Stimulated activated CD4-positive, alpha-beta T cell treated with anti-CD3 and anti-CD28 coated beads, Interleukin-1b, Interleukin-23, amount 100 ng/mL, for 1 hour (primary cell): ENCODE measurements at places on chromosomes 3 and 15.

DNA sequence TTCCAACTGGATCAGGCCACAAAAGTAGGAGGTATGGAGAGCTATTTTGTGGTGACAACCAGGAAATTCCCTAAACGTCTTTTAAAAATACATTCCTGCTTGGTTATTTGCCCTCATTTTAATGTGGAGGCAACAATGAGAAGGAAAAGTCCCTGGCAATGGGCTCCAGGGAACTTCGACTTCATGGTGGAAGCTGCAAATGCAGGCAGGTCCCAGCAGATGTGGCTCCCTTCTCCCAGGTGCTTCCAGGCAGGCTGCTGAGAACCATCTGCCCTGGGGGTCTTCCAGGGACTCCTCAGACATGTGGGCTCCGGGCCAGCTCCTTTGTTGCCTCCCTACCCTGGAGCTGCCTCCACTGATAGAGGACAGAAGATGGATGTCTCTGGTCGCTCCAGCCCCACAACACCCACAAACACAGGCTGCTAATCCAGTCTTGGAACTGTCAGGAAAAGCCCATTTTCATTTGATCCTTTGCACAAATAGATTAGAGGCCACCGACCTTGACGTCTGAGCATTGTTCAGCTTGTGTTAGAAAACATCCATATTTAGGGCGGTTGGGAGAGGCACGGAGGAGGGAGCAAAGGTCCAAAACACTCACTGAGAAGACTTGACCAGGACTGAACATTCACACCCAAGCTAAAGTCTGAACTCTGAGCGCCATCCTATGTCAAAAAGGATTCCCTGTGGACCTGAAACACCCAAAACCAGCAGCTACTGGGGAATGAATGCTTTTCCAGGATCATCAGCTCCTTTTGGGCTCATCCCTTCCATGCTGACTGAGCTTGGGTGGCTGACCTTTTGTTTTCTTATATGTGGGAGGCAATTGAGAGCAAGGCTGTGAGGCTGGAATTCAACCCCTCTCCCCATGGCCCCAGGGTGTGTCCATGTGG is 30.2 kb upstream of the SLCO2A1 start:
- no peak for DNase-seq

GRCh38 chr3:37141676-37142075 is 32.7 kb downstream of the LRRFIP2 start:
- no peak for DNase-seq

DNA sequence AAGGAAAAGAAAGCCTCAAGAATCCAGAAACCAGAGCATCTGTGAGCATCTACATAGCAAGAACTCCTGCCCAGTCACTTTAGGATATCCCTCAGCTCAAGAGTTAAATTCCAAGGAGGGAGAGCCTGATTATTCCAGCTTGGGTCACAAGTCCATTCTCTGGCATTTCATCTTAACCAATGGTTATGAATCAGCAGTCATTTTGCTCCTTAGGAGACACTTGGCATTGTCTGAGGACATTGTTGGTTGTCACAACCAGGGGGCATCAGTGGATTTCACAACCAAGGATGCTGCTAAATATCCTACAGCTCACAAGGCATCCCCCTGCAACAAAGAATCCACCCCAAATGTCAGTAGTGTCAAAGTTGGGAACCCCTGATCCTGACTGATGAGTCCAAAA is 51.0 kb upstream of the LMCD1 start:
- no peak for DNase-seq

GRCh38 chr3:9688961-9689360 is 14.7 kb upstream of the CPNE9 start:
- no peak for DNase-seq

DNA sequence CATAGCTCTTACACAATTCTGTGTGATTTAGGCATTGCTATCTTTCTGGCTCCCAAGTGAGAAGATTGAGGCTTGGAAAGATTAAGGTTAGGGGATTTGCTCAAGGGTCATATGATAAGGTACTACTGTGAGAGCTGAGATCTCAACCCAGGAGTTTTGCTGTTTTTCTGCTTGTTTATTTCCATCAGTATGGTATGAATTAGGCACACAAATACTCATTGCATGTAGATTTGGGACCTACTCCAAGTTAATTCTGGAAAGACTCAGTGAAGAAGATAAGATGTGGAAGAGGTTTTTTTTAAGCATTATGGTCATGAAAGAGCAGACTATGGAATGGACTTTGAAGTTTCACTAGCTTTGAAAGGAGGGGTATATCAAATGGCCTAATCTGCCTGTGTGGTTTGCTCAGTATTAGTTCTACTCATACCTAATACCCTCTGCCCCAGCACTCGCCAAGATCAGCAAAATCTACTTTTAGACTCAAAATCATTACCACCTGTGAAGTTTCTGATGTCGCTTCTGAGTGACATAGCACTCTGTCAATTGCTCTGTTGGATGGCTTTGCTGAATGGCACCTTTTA is 12.5 kb downstream of the MBNL1 start:
- DNase-seq = no peak

GRCh38 chr3:65503776-65504175 is 534.9 kb downstream of the MAGI1 start:
- DNase-seq = no peak

GRCh38 chr3:183149915-183150750 is 12.4 kb downstream of the LAMP3 start:
- DNase-seq = no peak

- no peak for DNase-seq
Measured at GRCh38 chr15:73637527-73637926, 4.3 kb upstream of the NPTN start.

DNA sequence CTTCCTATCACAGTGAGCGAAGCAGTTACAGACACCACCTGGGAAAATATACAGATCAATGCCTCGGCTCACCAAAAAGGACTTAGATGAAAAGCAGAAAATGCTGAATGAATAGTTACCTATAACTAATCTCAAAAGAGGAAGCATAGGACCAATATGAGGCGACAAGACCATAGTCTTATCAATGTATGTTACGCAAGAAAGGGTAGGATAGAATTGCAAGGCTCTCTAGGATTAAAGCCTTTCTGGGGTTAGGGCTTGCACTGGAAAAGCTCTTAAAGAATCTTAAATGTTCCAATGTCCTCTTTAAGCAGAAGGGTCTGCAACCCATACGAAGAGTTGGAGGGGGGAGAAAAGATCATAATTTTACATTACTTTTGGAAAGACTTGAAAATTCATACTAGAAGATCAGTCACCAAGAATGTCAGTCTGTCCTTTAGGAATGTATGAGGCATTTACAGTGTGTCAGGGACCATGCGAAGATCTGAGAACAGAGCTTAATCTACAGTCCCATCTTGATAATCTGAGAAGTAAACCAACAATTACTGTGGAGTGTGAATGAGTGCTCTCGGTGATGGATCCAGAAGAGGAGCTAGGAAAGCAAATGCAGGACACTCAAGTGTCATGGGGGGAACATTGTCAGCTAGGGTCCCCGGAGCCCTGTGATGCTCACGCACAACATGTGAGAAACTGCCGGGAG is 185.9 kb downstream of the GREM1 start:
- DNase-seq = no peak

DNA sequence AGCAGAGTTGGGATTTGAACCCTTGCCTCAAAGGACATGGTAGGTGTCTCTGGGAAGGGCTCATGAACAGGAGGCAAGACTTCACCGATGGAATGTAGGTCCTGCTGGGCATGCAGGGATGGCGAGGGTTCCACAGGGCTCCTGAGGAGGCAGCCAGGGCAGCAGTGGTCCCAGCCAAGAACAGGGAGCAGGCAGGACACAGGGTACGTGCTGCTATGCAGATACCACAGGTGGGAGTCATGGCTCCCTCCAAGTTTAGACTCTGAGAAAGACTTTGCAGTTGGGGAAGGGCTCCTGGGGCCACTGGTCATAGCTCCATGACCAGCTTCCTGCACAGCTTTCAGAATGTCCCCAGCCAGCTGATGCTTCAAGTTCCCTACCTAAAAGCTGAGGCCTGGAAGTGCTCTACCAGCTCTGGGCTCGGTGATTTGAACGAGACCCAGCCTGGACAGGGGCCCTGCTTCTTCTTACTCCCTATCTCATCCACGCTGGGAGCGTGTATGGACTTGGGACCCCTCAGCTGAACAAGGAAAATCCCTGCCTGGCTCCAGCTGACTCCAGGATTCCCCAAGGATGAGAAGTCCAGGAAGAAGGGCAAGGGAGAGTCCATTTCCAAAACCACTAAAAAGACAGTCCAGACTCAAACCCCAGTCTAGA is 747 bp downstream of the MYL3 start:
- no peak for DNase-seq

GRCh38 chr15:71551566-71551965 is 258.8 kb upstream of the NR2E3 start:
- no peak for DNase-seq

GRCh38 chr15:44194323-44195150 is 534 bp downstream of the FRMD5 start:
- peak; percentile 4 for DNase-seq

- DNase-seq = no peak
Measured at GRCh38 chr3:63933459-63933858, 21.3 kb upstream of the SCAANT1 start.

DNA sequence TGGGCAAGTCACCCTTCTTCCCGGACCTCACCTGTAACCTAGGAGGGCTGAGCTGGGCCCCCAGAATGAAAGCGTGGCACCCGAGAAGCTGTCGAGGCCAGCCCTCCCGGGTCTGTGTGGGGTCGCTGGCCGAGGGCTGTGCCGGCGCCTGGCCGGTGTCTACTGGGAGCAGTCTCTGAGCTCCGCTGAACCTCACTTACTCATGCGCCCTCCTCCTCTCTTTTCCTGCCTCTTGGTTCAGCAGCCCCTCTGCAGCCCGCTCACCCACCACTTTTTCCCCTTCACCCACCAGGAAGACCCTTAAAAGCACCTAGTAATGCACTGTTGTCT is 419 bp downstream of the HYKK start:
- no peak for DNase-seq

DNA sequence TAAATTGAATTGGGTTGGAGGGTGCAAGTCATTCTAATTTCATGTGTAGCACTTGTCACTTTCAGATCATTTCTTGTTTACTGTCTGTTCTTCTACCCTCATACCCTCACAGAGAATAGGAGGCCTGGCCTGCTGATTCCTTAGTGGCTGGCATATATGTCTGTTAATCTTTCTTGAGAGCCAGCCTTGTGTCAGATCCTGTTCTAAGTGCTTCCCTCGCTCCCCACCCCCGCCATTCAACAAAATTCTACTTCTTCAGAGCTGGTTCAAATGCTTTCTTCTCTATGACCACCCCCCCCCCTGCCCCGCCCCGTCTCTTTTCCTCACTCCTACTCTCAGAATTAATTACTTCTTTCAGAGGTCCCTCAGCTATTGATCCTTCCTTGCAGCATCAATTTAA is 1.5 kb upstream of the U2SURP start:
- DNase-seq = no peak

DNA sequence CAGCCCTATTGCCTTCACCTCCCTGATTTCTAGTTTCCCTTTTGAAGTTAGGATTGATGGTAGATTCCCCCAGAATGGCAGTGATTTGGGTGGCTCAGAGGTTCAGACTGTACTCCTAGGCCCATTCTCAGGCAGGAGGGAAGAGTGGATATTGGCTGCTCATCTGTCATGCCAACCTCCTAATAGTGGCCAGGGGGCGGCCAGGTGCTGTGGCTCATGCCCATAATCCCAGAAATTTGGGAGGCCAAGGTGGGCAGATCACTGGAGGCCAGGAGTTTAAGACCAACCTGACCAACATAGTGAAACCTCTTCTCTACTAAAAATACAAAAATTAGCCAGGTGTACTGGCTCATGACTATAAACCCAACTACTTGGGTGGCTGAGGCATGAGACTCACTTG is 11.3 kb downstream of the RRP9 start:
- no peak for DNase-seq

GRCh38 chr3:177197727-177198460 is 612 bp upstream of the TBL1XR1 start:
- DNase-seq = no peak

GRCh38 chr3:24890012-24890411 is 395.4 kb upstream of the THRB start:
- DNase-seq = no peak

- peak; percentile 58 for DNase-seq
Measured at GRCh38 chr15:74433592-74434262, at the start of gene SEMA7A. Gene SEMA7A, minus strand, starts transcription at chr15:74433958. Its CDS starts 40 bp downstream, at chr15:74433918.

- no peak for DNase-seq
Measured at GRCh38 chr3:50226888-50227389, 9.1 kb upstream of the GNAI2 start.

DNA sequence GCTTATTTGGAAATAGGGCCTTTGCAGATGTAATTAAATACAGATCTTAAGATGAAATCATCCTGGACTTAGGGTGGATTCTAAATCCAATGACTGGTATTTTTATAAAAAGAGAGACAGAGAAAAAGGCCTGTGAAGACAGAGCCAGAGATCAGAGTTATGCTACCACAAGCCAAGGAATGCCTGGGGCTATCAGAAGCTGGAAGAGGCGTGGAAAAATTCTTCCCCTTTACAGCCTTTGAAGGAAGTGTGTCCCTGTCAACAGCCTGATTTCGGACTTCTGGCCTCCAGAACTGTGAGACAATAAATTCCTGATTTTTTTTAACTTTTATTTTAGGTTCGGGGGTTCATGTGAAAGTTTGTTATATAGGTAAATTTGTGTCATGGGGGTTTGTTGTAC is 154.1 kb upstream of the CADPS start:
- no peak for DNase-seq

- no peak for DNase-seq
Measured at GRCh38 chr15:101162701-101163483, 89.0 kb downstream of the CHSY1 start.

DNA sequence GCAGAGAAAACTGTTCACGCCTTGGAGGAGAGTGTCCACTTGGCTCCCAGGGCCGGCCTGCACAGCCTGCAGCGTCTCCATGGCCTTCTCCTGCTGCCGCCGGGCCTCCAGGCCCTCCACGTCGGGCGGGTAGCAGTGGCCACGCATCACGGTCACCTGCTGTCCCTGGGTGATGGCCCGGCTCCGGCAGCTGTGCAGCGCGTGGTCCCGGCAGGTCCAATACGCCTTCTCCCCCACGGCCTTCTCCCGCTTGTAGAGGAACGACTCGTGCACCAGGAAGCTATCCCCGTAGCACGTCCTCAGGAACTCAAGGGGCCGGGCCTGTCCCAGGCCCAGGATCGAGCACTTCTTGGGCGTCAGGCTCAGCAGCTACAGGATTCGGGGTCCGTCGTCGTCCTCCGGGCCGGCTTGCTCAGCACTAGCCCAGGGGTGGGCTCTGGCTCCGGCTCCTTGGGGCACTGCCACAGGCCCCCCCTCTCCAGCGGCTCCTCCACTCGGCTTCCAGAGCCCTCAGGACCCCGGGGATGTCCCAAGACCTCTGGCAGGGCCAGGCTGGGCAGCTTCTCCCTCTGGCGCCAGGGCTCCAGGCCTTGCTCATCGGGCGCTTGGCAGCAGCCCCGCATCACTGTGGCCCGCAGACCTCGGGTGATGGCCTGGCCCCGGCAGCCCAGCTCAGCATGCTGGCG is 83.6 kb upstream of the FXR1 start:
- DNase-seq = no peak
